ENCODE measurements at places on chromosomes 3 and 15.

DNA sequence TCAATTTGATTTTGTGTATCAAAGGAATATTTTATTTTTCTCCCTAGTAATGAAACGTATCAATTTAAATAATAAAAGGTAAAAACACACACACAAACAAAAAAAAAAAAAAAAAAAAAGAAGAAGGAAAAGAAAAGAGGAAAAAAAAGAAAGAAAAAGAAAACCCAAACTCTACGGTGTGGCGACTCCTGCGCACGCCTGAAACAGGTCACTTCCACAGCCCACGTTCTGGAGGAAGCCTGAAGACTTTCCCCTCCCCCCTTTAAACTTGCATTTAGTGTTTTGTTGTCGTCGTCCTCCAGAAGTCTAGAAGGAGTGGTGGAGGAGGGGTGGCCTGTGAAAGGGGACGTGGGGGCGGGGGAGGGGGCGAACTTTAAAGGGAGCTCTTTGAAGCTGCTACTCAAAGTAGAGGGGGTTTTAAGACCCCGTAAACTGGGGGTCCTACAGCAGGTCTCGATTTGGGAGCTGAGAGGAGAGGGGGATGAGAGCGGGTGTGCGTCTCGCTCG, 2.3 kb upstream of the TLE3 start:
- DNase-seq, result peak; percentile 28

DNA sequence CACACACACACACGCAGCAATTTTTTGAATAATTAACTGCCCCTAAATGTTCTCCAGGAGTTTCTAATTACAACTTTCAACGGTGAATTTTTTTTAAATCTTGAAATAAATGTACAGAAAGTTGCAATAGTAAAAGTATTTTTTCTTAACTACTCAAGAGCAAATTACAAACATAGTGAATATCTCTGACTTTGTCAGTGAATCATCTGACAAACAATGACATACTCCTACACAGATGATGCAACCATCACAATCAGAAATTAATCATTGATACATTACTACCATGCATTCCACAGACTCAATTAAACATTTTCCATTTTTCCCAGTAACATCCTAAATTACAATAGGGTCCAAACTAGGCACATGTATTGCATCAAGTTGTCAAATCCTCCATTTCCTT, 597.3 kb downstream of the NAALADL2 start:
- DNase-seq, result no peak

DNA sequence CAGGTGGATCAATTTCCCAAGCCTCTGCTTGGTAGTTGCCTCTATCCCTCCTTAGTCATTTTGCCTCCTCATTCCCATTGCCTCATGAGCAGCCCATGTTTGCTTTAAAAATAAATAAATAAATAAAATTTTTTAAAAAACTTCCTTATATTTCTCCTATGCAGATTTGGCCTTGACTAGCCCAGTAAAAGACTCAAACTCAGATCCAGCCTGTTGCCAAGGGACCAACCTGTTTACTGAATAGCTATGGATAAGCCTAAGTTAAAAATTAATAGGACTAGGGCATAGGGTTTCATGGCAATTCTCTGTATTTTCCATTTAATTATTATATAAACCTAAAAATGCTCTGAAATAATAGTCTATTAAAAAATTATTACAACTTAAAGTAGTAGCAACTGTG, 384.4 kb downstream of the RSL24D1 start:
- no peak for DNase-seq

DNA sequence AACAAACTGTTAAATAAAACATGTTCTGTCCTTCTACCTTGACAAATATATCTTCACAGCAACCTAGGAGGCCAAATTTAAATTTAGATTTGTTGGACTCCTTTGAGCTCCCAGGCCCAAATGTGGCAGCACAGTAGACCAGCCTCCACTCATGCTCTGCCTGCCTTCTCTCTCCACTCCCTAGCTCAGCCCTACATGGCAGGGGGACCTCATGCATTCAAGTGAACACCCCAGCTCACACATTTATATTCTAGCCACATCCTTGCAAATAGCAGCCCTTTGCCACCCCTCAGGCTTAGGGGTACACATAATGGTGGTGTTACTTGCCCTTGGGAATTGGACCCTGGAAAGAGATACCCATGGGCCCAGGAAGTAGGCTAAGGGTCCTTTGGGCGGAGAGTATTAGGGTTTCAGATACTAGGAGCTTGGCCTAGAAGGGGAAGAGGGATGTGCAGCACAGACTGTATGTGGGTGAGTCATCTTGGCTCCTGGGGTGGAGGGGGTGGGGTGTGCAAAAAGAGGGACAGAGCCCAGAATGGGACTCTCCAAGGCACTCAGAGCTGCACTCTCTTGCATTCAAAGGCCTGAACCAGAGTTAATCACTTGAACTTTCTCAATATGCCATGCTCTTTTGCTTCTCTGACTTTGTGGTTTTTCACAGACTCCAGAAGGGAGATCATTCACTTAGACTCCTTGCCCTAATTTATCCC, 268.4 kb upstream of the ROPN1 start:
- no peak for DNase-seq

- DNase-seq, result no peak
Observed at GRCh38 chr15:90295270-90295648, 29.8 kb downstream of the NGRN start.

DNA sequence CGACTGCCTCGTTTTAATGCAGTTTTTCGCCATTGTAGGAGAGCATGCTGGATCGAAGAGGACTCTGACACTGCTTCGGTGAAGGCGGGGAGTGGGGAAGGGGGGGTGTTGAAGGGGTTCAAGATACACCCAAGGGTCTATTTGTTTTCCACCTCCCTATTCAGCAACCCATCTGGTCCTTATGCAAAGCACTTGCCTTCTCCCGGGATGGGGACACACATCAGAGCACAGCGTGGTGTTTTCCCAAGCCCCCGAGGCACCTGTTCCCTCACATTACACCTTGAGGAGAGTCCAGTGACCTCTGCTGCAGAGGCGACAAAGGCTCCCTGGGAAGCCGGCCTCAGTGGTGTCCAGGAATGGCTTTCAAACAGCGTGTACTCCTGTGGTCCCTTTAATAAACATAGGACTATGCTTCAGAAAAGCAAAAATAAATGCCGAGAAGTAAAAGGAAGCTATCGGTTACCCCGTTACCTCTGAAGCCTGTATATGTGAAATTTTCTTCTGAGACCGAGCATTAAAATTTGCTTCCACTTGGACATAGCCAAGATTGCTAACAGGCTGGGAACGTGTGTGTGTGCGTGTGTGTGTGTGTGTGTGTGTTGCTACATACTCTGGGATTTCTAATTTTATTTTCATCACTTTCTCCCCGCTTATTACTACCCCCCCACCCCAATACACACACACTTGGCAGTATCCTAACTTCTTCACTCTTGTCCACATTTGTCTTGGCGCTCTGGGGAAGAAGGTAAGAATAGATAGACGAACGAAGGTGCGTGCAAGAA, 53.2 kb downstream of the CCDC54 start:
- DNase-seq, result peak; percentile 13

DNA sequence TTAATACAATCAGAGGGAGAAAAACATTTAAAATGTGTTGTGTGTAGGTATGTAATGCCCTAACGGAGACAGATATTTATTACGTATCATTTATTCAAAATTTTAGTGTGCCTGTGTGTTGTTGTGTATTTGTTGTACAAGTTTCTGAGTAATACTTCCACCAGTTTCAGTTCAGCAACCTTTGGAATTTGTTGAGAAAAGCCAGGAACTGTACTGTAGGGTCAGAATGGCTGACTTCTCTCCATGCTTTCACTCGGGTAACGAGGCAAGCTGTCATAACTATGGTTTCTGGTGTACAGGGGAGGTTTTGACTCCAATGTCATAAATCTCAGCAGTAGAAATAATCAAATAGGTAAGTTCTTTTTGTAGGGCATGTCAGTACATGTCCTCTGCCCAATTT, 23.8 kb upstream of the CNTN6 start:
- DNase-seq, result no peak

DNA sequence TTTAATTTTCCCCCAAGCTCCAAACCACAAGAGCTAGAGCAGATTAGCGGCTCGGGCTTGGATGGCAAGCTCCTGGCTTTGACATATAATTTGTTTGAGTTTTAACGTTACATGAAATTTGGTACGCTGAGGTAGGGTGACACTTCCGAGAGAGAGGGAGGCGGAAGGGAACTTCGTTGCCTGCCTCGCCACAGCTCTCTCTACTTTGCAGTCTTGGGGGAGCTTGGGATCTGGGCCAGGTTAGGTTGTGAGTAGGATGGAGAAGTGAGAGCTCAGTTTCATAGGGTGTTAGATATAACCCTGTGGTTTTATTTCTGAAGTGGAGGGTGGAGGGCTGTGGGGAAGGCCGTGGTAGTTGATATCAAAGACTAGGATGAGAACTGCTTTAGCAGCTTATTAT, 39.7 kb downstream of the LRTM1 start:
- no peak for DNase-seq

GRCh38 chr3:193970773-193971206, 165.2 kb upstream of the HES1 start:
- no peak for DNase-seq

GRCh38 chr3:33060609-33061337, 36.2 kb downstream of the GLB1 start:
- DNase-seq, result no peak

- no peak for DNase-seq
Observed at GRCh38 chr3:8825153-8825825, 55.9 kb upstream of the OXTR start.

DNA sequence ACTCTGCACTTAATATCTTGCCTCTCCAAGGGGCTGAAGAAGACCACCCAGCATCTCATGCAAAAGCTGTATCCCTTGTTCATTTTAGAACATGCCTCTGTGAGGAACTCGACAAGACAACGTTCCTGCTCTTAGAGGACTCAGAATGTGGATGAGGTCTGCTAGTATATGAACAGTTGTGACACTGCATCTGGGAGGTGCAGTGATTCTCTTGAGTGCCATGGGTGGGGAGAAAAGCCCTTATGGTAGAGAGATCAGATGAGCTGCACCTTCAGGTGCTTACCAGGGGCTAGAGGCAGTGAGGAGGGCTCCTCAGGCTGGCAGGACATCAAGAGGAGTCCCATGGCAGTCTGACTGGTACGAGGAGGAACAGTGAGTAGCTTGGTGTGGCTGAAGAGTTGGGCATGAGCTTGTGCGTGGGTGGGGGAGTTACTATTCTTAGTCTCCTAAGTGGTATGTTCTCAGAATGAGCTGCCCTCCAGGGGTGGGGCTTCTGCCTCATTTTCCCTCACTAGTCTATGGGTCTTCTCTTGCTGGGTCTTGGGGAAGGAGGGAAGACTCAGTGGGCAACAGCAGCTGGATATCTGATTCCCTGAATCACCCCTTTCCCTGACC, 56.7 kb upstream of the ATP2B2 start:
- no peak for DNase-seq

DNA sequence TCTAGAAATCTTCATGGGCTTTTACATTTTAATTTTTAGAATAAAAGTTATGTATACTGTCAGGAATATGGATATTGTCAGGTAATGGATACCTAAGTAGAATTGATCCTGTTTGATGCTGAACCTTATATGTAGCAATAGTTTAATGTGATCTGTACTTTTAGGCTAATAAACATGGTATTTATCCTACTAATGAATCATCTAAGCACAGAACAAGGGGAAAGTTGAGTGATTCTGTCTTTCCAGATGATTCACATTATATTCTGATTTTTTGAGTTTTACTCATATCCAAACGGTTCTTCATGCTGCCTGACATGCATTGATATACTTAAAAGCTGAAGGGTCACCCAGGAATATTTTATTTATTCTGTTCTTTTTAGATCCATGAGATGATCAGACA, 34.5 kb downstream of the FANCI start:
- no peak for DNase-seq

GRCh38 chr15:80875568-80876347, 96.6 kb downstream of the CEMIP start:
- DNase-seq, result no peak

Data from hematopoietic multipotent progenitor cell treated with erythropoietin and hydrocortisone succinate and interleukin-3 and kit ligand, for 15 days (in vitro differentiated cells).